ENCODE measurements at places on chromosomes 11 and 22.

DNA sequence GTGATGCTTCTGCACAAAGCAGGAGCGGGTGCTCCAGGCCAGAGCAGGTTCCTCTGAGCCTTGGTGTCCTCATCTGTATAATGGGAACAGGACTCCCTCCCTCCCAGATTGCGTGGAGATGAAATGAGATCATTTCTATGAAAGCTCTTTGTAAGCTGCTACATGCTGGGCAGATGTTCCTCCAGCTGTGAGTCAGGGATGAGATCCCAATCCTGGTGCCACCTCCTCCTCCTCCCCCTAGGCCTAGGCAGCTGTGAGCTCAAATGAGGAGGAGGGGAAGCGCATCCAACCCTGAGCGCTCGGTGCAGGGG is 7.0 kb upstream of the CABP2 start:
- DNase-seq, result no peak

GRCh38 chr11:66477263-66478201 is 2.7 kb upstream of the DPP3 start:
- DNase-seq, result no peak

DNA sequence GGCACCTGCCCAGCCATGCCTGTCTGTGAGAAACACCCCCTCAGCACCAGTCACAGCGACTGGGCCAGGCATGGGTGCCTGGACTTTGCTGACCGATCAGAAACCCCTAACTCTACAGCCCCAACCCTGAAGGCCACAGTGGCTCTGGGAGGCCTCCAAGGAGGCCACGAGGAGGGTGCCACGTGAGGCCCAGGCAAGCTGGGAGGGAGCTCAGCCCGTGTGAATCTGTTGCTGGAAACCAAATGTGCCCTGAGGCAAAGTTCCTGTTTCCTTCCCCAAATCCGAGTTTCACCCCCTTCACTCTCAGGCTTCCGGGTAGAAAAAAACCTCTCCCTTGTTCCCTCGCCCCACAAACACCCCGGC is 1.3 kb downstream of the UNC93B1 start:
- DNase-seq, result no peak

DNA sequence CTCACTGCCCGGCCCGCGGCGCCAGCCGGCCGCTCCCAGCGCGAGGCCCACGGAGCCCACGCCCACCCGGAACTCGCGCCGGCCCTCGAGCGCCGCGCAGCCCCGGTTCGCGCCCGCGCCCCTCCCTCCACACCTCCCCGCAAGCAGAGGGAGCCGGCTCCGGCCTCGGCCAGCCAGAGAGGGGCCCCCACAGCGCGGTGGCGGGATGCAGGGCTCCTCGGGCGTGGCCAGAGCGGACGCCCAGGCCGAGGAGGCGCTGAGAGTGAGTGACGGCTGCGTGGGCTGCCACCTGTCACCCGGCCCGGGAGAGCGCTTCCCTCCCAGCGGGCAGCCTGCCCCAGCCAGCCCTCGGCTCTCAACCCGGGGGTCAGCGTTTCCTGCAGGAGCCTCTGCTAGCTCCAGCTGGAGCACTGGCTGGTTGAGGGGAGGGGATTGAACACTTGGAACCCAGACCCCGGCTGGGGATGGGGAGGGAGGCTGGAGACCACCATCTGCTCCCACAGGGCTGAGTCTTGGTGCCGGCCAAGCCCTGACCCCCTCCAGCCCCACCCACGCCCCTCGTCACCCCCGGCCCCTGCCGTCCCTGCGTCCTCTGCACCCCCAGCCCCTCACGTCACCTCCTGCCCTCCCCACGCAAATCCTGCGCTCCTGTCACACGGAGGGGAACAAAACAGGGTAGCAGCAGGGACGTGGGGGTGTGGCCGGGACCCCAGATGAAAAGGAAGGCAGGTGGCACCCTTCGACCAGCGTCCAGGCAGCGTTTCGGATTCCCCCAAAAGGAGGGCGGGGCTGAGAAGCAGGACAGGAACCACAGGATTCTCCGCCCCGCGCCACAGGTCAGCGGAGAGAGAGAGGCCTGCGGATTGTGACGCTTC is 157.0 kb downstream of the BRD1 start:
- DNase-seq, result no peak

- DNase-seq, result no peak
Observed at GRCh38 chr11:16402654-16403447, 46.5 kb upstream of the SOX6 start.

DNA sequence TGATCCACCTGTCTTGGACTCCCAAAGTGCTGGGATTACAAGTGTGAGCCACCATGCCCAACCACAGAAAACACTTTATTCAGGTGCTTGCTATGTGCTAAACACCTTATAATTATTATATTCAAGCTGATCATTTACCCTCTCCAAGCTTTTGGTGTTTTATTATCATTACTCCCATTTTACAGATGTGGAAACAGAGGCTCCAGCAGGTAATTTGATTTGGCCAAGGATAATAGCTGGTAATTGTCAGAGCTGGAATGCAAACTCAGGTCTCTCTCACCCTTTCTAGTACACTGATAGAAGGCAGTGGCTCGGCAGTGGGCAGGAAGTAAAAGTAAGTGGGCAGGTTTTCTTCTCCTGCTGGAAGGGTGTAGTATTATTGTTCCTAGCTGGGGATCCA is 3.8 kb upstream of the TPST2 start:
- no peak for DNase-seq

GRCh38 chr11:3164138-3164551 is 965 bp downstream of the OSBPL5 start:
- no peak for DNase-seq

DNA sequence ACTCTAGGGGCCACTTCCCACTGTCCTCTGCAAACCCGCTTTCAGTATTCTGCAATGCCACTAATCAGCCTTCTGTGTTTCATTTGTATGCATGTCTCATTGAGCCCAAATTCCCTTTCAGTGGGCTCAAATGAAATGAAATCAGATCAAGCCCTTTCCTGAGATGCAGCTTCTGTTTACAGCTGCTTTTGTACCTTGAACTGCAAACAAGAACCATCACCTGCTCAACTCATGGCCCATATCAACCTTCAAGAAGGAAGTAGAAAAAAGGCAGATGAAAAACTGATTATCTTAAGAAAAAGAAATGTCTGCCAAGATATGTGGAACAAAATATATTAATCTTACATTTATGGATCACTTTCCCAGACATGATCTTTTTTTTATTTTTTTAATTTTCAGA is 141.1 kb upstream of the ARHGAP42 start:
- DNase-seq, result no peak

GRCh38 chr11:46463701-46464421 is 72.3 kb upstream of the CHRM4 start:
- DNase-seq, result no peak

DNA sequence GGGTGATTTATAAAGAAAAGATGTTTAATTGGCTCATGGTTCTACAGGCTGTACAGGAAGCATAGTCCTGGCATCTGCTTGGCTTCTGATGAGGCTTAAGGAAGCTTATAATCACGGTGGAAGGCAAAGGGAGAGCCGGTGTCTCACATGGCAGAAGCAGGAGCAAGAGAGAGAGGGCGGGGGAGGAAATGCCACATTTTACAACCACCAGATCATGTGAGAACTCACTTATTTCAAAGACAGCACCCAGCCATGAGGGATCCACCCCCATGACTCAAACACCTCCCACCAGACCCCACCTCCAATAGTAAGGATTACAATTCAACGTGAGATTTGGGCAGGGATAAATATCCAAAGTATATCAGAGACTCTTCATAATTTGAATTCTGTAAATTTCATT is 200.7 kb downstream of the MSANTD4 start:
- DNase-seq, result no peak

DNA sequence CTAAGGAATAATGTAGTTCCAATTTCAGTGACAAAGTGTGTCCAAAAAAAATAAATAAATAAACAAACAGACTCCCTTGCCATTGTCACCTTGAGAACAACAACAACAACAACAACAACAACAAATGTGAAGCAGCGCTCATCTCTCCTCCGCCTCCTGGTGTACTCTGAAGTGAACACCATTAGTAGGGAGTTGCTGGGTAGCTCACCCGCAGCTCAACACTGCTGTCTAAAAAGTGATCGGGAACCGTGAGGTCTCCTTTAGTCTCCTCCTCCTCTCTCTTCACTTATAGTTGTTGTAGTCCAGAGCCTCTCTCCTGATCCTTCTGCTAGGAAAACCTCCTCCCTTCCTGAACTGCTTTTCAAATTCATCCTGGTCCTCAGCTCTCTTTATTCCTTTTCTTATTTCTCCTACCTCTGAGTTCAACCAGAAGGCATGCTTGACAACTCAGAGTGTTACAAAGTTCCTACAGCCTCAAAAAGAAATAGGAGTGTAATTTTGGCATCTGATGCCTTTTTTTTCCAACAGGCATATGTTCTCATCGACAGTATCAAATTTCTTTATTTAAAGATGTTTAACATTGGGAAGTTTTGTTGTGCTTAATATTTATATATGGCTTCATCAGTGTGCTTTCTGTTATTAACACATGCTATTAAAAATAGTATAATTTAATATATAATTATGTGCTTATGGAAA is 215.1 kb downstream of the PGR start:
- no peak for DNase-seq

DNA sequence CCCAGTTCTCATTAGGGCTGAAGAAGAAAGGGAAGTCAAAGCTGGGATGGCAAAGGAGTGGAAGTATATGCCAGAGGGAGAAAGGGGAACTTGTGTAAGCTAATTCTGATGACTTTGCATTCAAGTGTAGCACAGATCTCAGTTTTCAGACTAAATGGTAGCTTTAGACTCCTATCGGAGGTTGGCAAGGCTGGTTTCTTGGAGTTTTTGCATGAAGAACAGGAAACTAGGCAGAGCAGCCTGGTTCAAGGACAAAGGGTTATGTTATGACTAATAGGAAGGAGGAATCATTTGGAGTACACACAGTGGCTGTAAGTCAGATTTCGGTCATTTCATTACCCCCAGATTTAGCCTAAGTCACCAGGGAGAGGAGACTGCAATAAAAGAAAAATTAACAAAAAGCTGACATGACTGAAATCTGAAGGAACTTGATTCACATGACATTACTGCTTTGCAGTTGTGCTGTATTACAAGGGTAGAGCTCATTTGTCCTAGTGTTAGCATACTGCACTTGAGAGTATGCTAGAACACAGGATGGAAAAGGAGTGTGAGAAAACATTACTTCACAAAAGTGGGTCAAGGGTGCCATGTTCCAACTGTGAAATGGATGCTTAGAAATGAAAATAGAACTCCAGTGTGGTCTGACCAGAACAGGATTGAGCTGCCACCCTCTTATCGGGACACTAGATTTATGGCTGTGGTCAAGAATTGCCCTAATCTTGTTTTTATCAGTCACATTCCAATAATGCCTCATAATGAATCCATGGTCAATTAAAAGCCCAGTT is 23.6 kb downstream of the ADM start:
- DNase-seq, result no peak

GRCh38 chr22:32842486-32842885 is 41.0 kb downstream of the TIMP3 start:
- DNase-seq, result no peak

DNA sequence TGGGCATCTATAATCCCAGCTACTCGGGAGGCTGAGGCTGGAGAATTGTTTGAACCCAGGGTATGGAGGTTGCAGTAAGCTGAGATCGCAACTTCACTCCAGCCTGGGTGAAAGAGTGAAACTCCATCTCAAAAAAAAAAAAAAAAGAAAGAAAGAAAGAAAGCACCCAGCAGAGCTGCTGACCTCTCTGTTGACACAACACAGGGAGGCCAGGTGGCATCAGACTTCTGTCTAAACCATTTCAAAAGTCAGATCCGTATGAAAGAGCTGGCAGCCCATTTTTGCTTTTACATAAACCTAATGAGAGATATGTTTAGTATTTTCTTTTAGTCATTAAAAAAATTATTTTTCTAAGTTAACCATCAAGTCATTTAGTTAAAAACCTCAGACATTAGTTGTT is 64.4 kb upstream of the RRM1 start:
- no peak for DNase-seq

DNA sequence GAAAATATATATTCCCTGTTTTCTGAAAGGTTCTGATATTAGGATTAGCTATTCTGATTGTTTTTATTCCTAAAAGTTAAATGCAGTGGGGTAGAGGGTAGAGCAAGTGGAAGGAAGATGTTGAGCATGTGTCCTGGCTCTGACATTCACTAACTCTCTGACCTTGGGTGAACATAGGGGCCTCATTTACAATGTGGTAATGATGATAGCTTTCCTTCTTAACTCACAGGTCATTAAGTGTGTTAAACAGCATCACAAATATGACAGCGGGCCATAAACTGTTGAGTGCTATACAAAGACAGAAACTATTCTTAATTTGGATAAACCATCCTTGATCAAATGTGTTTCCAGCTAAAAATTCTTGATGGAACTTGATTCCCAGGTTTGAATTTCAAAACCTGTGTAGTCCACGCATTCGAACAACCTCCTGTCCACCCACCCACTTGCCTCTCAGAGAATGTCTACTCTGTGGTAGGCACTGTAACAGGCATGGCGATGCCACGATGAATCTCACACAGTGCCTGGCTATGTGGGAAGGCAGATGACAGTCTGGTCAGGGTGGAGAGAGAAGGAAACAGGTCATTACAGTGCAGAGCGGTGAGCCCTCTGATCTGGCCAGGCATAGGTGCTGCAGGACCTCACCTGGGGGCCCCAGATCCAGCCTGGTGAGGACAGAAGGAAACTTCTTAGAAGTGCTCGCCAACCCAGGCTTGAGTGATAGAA is 19.3 kb upstream of the PEX26 start:
- no peak for DNase-seq

DNA sequence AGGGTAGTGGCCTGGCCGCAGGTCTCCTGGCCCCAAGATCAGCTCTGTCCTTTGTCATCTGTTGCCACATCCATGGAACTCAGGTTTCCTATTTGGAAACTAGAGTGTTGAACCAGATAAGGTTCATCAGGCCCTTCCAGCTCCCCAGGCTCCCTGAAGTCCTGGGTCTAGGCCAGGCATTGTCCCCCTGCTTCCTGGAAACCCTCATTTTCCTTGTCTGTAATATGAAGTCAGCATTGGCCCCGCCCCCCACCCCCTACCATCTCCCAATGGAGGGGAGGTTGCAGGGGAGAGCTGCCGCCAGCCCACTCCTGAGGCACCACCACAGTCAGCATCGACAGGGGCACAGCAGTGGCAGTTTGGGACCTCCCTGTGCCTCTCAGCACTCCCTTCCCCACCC is 9.0 kb upstream of the MS4A10 start:
- DNase-seq, result no peak

DNA sequence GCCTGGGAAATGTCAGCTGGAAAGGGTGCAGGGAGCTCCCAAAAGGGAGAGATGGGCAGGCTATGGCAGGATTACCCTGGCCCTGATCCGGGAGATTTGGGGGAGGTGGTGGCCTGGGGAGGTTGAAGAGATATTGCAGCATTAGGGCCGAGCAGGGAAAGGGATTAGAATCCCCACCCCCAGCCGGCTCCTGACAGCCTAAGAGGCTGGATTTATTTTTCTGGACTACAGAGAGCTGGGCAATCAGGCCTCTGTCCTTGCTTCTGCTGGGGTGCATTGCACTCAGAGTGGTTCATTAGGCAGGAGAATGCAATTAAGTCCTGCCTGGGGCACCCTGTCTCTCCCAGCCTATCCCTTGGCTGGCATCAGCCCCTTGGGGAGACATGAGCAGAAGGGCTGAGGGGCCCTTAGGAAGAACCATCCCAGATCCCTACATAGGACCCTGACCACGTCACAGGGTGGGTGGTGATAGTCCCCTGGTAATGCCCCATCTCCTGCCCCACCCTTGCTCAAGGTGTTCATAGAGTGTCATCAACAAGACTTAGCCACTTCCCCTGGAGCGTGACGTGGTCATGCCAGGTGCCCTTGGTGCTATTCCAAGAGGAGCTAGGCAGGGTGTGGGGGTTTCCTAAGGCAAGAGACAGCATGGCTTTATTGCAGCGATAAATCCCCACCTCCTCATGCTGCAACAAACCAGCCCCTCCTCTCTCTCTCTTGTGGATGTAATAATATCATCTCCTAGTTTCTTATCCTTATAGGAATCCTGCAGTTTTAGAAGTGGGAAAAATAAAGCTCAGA is 38.4 kb upstream of the KLHL35 start:
- DNase-seq, result no peak

- no peak for DNase-seq
Observed at GRCh38 chr11:10305964-10306918, 1.4 kb downstream of the ADM start.
